ENCODE measurements at places on chromosomes 4 and X.
A peak's percentile ranks its signal among the peaks of the same experiment; 100 is the strongest.

DNA sequence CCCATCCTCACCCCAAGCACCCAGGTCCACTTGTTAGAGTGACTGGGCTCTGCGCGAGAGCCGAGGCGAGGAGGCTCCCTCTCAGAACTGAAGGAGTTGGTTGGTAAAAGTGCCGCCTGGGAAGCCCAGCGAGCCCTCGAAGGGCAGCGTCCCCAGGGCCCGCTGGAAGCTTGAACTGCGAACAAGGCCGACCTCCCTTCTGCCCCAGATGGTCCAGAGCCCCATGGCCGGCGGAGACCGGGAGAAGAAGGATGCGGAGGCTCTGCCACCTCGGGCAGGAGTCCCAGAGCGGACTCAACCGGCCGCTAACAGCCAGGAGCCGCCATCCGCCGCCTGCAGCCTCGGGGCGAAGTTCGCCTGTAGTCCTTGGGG, 116.3 kb upstream of the TEX13C start:
- DNase-seq: no peak

GRCh38 chrX:8404471-8404870, 60.2 kb upstream of the VCX3B start:
- DNase-seq: no peak

DNA sequence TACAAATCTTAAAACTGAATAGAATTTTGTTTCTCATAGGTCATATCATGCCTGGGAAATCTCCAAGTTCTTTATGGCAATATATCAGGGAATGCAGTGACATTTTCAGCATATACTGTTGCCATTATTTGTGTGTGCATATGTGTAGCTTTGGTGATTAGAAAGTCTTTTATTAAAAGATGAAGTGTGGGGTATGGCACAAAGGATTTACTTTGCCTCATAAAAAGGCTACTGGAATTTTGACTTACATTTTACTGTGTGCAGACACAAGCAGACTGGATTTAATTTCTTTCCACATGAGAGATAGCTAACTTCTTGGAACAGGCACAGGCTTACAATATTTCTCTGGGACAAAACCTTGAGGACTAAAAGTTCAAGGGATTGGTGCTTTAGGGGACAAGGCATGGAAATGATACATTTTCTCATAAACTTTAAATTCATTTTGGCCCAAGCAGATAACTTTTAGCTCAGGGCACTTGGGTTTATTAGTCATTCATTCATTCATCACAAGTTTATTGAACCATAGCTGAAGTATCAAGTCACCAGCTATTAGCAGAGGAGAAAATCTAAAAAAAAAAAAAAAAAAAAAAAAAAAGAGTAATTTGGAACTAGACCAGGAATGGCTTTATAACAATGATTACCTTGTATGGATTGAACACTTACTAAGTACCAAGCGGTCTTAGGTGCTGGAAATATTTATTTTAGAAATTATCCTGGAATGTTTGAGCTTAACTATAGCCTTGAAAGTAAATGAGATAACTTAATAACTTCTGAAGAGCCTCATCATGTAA, 191.5 kb downstream of the SLIT2 start:
- DNase-seq: no peak

GRCh38 chr4:189202182-189202868, 738.3 kb upstream of the FRG1 start:
- peak; percentile 26 for DNase-seq

DNA sequence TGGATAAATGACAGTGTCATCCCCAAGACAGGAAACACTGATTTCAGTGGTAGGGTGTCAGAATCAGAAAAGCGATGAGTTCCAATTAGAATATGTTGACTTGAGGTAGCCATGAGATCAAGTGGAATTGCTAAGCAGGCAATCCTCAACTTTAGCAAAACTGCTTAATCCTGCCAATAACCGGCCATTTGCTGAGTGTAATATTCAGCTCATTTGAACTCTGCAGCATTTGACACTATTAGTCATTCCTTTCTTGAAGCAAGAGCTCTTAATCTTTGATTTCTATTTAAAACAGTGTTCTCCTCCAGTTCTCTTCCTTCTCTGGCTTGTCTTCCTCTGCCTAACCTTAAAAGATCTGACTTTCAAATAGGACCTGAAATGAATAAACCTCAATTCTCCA, 68.7 kb upstream of the DCLK2 start:
- DNase-seq: no peak

GRCh38 chr4:3231471-3231870, 17.5 kb upstream of the MSANTD1 start:
- no peak for DNase-seq

- DNase-seq: no peak
Observed at GRCh38 chr4:6337331-6337935, 67.8 kb downstream of the WFS1 start.

GRCh38 chrX:68461576-68461975, 28.3 kb upstream of the OPHN1 start:
- DNase-seq: no peak

DNA sequence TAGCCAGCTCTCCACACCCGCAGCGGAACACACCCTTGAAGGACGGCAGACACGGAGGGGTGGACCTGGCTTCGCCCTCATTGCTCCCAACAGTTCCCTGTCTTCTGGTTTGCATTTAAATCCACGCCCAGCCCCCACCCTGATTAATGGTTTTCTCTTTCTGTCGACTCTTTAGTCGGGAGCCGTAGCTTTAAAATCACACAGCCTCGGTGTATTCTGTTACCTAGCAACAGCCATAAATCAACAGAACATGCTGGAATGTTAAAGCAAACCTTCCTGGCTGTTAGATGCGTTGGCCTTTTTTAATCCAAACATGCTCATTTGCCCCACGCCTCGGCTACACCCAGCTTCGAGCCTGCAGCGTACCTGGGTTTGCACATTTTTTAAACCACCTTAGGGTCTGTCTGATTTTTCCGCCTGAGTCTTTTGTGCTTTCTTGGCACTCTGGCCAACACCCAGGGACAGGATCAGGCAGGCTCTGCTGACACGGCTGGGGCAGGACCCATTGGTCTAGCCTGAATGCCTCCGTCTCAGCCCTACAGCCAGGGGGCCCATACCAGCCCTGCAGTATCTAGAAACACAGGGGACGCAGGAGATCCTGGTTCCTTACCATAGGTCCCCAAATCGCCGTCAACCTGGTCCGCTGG, 21.4 kb upstream of the PPP2R2C start:
- no peak for DNase-seq

GRCh38 chr4:10114607-10115006, 2.0 kb downstream of the WDR1 start:
- no peak for DNase-seq
